Activated naive CD4-positive, alpha-beta T cell treated with anti-CD3 and anti-CD28 coated beads for 36 hours (primary cell): ENCODE measurements at places on chromosomes 4 and X. TPM values are rescaled to one million over a fixed set of nuclear protein-coding genes. Genes with fewer than 3 reads are reported as not detected.

Gene FGB
- total RNA-seq, result not detected

Gene NUDT11
- total RNA-seq, result 1.1 TPM

Gene CXCL6
- not detected for total RNA-seq

Gene PPM1K
- 54.1 TPM for total RNA-seq

Gene CSN1S1
- total RNA-seq, result not detected

Gene ZDHHC15
- 0.21 TPM for total RNA-seq

Gene COL25A1
- total RNA-seq, result not detected

Gene TRIM60
- total RNA-seq, result not detected

Gene HAND2
- total RNA-seq, result not detected

Gene BRS3
- not detected for total RNA-seq

Gene VCX3B
- total RNA-seq, result not detected

Gene GBA3
- not detected for total RNA-seq

Gene PDHA2
- not detected for total RNA-seq

Gene EVC
- total RNA-seq, result 0.17 TPM

Gene IRF2
- total RNA-seq, result 38.3 TPM

Gene NEIL3
- total RNA-seq, result 22.7 TPM
